ENCODE measurements at places on chromosomes 1 and 21. TPM values are rescaled to one million over a fixed set of nuclear protein-coding genes. Genes with fewer than 3 reads are reported as not detected.

- DNase-seq, result no peak
These were observed 81.7 kb downstream of the PGM1 start for GRCh38 chr1:63674865-63675419.

Gene CRYAA
- not detected for total RNA-seq

Gene TEDDM1
- not detected for total RNA-seq

DNA sequence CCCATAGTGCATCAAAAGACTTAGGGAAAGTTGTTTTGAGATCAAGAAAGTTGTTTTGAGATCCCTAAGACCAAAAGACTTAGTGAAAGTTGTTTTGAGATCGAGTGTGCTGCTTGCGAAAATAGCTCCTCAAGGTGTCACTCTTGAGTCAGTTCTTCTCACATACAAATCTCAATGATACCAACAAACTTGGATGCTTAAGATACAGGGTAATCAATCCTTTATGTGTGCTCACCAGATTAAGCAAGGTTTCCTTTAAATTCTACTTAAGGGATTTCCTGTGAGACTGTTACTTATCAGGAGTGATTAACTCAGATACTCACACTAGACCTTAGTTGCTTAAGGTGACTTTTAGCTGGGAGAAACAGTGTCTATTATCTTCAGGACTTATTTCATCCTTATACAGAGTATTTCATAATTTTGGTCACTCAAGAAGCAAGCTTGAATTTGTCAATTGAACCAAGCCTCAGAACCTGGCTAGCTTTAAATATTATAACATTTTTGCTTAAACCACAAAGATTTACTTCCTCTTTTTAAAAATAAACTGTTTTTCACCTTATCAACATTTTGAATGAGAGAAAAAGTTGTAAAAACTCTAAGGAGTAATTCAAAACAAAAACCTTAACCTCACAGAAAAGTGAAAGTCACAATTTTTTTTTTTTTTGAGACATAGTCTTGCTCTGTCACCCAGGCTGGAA lies 8.0 kb upstream of the RLF start:
- no peak for DNase-seq

DNA sequence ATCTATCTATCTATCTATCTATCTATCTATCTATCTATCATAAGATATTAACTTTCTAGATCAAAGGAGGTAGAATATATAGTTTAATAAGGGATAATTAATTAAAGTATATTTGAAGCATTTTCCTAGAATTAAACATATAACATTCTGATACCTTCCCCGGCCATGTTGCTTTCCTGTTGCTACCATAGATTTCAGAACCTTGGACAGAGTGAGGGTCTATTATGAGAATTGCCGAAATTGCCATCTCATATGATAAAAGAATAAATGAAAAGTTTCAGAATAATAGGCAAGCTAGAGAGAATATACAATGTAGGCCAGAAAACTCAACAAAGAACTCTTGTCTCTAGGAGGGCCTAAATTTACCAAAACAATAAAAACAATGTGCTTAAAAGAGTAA lies 706.1 kb upstream of the TMPRSS15 start:
- DNase-seq, result no peak

GRCh38 chr1:74673351-74674111 lies at the start of gene ERICH3:
ERICH3 (minus strand) TSS chr1:74673792; CDS start chr1:74673519, 273 bp downstream.
- no peak for DNase-seq

Gene PKP1
- total RNA-seq, result not detected

Gene C1orf185
- not detected for total RNA-seq

DNA sequence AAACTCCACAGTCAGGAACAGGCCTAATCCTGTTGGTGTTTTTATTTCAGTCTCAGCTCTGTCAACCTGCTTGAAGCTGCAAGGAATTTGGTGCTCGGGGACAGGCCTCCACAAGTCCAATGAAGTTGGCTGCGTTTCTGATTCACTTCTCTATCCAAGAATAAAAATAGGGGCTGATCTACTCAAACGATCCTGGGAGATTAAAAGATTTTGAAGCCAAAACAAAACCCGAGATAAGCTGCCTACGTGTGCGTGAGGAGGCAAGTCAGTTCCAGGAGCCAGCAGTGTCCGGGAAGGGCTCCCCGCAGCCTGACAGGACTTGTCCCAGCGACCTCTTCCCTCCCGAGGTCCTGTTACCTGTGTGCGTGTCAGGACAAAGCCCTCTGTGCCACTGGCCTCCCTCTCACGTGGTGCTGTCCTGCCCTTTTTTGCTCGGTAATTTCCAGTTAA lies 98.0 kb downstream of the ETS2 start:
- DNase-seq, result no peak

- DNase-seq, result no peak
These were observed 380.5 kb upstream of the CAMK1G start for GRCh38 chr1:209202830-209203532.

- DNase-seq, result no peak
These were observed 154.7 kb downstream of the RUNX1 start for GRCh38 chr21:34894401-34894800.

DNA sequence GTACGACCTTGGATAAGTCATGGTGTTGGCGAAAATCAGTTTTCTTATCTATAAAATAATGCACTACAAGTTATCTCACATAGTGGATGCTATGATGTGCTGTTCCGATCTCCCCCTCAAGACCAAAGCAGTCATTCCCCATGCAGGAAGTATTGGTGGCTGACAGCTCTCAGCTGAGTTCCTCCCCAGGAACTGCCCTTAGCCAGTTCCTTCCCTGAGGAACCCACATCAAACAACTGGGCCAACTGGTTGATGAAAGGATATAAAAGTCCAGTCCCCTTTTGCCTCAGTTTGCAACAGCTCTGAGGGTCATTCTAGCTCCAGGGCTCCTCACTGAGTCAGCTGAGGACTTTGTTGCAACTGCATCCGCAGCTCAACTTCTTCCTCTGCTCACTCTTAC lies 16.1 kb upstream of the SLAMF1 start:
- DNase-seq, result no peak

DNA sequence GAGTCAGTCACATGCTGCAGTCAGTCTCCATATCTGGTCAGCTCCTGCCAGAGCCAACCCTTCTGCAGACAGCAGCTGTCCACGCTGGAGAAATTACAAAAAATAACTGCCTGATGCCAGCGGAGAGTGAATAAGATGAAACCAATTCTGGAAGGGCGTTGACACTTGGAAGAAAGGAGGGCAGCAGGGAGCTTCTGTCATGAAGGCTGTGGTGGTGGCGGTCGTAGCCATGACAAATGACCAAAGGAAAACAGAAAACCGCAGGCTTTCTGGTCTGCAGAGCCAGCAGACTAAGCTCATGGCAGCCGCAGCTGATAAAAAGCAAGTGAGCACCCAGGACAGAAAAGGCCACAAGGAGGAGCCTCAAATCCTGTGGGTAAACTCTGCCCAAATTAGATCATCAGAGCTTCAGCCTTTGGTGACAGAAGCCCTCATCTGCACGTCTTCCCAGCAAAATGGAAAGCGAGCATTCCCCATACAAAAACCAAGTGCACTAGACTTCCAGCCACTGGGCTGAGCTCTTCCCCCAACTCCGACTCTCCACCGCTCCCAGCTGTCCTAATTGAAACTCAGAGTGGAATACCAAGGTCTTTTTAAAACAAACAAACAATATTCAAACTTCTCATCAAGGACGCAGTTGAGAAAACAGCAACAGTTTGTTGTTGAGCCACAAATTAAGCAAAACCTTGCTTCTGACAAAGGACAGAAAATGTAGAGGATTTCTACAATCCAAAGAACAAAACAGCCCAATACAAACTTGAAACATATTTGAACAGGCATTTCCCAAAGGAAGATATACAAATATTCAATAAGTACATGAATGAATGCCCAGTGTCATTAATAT lies 28.7 kb downstream of the RSPH1 start:
- no peak for DNase-seq

Gene SH2D1B
- total RNA-seq, result not detected

GRCh38 chr1:56378341-56379070 lies 200.9 kb downstream of the PLPP3 start:
- DNase-seq, result no peak

- DNase-seq, result no peak
These were observed 34.4 kb upstream of the COP1 start for GRCh38 chr1:176241385-176242015.

- DNase-seq, result no peak
These were observed 79.3 kb downstream of the DISP3 start for GRCh38 chr1:11558276-11558675.

Data from tibial nerve (tissue), 4 donors.